ENCODE measurements at places on chromosomes 16 and 17.
A peak's percentile ranks its signal among the peaks of the same experiment; 100 is the strongest.

DNA sequence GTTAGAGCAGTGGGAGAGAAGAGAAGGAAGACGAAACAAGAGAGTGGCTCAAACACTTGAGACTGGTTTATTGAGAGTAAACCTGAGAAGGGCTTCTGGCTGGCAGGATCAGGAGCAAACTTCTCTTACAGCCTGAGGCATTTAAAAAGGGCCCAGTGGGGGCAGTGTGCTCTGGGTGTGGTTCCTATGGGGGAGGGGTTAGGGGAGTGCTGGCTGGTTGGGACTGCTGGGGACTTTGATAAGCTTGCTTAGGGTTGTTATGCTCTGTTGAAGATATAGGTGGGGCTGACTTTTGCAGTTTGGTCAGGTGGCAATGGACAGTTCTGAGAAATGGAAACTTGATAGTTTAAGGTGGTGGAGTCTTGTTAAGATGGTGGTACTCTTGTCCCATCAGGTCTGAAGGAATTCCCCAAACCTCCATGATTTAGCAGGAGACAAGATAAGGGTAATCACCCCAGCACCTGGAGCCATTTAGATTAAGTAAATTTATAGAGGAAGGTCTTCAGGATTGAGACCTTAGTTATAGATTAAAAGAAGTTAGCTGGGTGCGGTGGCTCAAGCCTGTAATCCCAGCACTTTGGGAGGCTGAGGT is 79.3 kb downstream of the EMP2 start:
- no peak for DNase-seq

GRCh38 chr16:84618581-84619460 is 943 bp upstream of the COTL1 start:
- no peak for DNase-seq

GRCh38 chr16:12426122-12426521 is 377.6 kb downstream of the CPPED1 start:
- DNase-seq, result peak; percentile 7

GRCh38 chr17:81463506-81463905 is 49.1 kb downstream of the ACTG1 start:
- no peak for DNase-seq

GRCh38 chr16:27529962-27530361 is 19.8 kb downstream of the GTF3C1 start:
- DNase-seq, result no peak
